H9 (cell line): ENCODE measurements at places on chromosomes 12 and 14.

DNA sequence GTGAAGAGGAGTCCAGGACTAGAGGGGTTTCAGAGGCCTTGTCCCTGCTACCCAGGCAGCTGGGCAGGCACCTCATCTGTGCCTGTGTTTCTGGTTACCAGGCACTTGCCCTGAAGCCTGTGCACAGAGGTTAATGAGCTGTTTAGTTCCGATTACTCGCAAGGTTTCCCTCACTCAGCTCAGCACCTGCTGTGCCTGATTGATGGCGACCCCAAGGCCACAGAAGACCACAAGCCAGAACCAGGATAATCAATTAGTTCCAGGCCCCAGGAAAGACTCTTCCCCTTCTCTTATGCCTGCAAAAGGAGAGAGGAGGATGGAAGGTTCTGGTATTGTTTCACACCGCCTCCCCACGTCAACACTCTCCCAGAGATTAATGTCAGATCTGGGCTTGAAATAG, 88.8 kb upstream of the NOS1 start:
- DNase-seq = no peak

DNA sequence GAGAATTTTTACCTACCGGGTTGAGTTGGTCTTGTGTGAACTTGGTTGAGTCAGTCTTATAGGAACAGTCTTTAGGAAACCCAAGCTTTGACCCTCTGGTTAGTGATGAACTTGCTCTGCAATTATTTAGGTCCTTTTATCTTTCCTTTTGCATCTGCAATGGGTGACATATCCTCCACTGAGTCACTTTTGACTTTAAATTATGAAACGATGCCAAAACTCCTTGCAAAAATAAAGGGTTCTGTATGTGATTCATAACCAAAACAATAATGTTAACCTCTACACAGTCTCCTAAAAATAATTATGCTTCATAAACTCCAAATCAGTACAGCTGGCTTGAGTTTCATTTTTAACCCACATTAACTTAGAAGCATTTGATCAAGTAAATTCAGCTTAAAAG, 979.4 kb downstream of the GALC start:
- no peak for DNase-seq

- DNase-seq = no peak
Observed at GRCh38 chr12:52358575-52359350, 8.5 kb downstream of the KRT85 start.

DNA sequence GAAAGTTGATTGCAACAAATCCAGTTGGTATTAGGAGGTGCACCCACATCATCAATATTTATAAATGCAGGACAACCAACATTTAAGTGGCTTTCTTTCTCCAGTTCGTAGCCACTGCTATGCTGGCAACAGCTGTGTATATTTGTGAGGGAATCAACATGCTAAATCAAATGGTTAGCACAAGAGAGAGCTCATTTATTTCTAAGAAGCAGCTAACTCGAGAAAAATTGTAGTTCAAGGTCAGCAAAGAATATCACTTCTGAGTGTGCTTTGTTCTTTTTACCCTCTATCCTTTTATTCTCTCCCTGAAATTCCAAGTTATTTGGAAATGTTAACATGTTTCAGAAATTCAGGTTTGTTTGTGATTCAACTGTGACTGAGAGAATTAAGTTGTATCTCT, 137.3 kb downstream of the NAV3 start:
- no peak for DNase-seq

- DNase-seq = peak; percentile 47
Observed at GRCh38 chr12:106643000-106643399, 60.2 kb downstream of the RFX4 start.

DNA sequence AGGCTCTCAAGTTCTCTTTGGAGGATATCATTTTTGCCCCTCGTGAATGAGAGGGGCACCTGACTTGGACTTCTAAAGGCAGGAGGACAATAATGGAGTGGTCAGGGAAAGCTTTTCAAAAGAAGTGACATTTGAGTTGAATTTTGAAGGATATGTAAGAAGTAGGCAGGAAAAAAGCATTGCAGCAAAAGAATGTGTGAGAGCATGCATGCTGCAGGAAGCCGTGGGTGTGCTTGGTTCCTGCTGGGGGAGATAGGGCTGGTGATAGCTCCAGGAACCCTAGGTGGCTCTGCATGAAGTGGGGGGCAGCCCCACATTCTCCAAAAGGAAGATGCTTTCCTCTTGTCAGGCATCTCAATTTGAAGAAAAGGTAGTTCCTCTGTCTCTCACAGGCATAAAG, 23.1 kb downstream of the ACVR1B start:
- no peak for DNase-seq

DNA sequence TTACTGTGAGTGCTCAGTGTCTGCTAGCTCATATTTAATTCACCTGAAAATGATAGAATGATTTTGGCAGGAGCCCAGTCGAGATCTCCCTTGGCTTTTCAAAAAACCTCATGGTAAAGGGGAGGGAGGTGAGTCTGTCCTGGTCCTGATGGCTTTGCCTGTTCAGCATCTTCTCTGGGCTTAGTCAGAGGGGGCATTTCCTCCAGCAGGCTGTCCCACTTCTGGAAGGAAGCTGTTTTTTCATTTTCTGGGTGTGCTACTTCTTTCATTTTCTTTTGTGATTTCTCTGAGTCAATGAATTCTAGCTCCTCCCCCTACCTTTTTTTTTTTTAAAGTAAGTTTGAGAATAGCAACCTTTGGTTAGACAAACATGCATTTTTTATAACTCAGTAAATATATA, 58.8 kb downstream of the TMX1 start:
- DNase-seq = no peak

- DNase-seq = no peak
Observed at GRCh38 chr12:109517619-109518018, 40.2 kb downstream of the UBE3B start.

- no peak for DNase-seq
Observed at GRCh38 chr12:88925454-88925853, 345.2 kb upstream of the KITLG start.

DNA sequence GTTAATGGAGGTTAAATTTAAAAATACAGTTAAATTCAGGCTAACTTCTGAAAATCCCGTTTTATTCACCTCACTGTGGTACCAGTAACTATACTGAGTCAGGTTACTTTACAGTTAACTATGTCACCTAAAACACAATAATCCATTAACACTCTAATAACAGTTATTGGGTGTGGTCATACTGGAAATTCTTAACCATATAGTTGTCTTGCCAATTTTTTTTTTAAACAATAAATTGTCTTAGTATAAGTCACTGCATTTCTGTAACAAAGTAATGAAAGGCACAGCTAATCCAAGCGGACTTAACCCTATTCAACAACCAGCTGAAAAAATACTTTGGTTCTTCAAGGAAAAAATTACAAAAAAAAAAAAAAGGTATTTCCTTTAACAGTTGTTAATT, 16.2 kb upstream of the PHLDA1 start:
- no peak for DNase-seq

GRCh38 chr14:24062216-24062980, 9.0 kb upstream of the CPNE6 start:
- DNase-seq = no peak

GRCh38 chr12:105799103-105799502, 339.7 kb downstream of the NUAK1 start:
- no peak for DNase-seq

DNA sequence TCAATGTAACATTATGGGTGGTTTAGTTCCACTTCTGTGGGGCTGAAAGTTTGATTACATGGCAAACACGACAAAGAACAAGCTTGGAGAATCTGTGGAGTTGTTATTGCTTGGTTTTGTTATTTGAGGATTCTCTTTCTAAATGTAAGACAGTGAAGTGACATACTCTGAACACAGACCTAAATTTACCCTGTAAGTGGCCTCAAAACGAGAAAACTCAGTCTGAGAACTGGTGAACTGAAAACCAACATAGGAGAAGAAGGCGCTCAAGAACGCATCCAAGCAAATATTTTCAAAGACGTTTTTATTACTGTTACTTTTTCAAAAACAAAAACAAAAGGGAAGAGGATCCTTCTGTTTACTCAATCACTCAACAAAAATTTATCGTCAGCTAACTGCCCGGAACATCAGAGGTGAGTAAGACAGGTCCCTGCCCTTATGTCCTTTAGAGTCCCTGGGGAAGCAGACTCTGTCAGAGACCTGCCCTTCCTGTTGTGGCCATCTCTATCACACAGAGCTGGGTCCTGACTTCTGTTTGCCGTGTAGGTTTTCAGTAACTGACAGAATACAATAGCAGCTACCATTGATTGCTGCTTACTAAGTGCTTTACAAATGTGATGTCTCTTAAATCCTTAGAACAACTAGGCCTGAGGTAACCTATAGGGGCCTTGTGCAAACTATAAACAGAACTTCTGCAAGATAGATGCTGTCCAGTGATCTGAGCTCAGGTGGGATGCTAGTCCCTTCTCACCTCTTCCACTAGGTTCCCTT, 79.3 kb upstream of the C12orf71 start:
- DNase-seq = no peak

GRCh38 chr14:31932675-31933074, 144.4 kb upstream of the ARHGAP5 start:
- no peak for DNase-seq

DNA sequence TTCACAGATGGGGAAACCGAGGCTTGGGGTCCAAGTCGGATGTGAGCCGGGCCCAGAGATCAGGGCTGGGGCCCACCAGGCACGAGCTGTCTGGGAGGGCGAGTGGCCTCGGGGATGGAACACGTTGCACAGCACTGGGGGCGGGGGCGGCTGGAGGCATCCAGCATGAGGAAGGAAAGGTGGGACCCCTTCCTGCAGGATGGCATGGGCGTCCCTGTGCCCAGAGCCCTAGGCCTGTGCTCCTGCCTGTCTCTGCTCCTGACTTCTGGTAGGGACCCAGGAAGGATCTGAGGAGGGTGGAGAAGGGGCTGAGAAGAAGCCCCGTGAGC, 183.4 kb downstream of the KIF26A start:
- no peak for DNase-seq

- DNase-seq = no peak
Observed at GRCh38 chr12:24709216-24709615, 239.7 kb downstream of the BCAT1 start.

- no peak for DNase-seq
Observed at GRCh38 chr12:124994437-124994975, 1.1 kb downstream of the BRI3BP start.

DNA sequence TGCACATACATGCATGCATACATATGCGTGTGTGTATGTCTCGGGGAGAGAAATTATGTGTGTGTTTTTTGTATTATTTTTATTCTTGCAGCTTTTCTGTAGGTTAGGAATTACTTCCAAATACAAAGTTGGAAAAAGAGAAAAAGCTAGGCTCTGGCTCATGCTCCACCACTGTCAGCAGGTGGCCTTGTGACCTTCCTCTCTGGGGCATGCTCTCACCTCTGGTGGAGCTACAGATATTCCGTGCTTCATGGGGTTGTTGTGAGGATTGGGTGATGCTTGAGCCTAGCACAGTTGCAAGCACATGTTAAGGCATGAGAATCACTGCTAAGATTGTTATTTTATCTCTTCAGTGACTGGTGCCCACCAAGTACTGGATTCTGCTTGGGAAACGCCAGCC, 6.7 kb upstream of the SERPINA6 start:
- DNase-seq = no peak

GRCh38 chr12:121279507-121279915, 17.0 kb downstream of the CAMKK2 start:
- DNase-seq = no peak

GRCh38 chr14:77582511-77582910, 33.9 kb downstream of the SPTLC2 start:
- DNase-seq = no peak

DNA sequence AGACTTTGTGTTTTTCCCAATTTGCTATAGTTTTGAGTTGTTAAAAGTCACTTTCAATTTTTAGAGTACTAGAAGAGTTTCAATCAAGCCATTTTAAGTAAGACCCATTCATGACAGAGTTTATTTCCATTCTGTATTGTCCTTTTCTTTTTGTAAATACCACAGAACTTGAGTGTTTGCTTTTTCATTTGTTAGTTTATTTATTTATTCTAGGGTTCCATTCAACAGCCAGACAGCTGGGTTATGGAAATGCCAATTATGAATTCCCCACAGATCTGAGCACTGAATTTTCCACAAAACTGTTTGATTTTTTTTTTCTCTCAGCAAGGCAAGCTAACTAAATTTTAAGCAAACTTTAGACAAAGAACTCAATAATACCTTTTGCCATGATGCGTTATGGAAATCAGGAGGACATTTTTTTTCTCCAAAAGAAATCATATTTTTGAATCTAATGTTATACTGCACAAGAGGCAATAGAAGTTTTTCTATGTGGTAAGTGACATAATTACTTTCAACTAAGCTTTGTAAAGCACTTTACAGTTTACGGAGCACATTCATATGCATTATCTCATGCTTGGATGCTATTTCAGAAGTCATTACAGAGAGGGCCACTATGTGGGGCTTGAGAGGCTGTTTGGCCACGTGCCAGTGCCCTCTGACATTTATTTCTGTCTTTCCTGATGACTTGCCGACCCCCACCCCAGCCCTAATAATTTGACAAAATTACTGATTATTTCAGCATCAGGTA, 181.5 kb downstream of the VRK1 start:
- DNase-seq = no peak

- DNase-seq = no peak
Observed at GRCh38 chr12:67428431-67428830, 159.3 kb downstream of the CAND1 start.

GRCh38 chr14:94051779-94052178, 25.6 kb downstream of the OTUB2 start:
- DNase-seq = peak; percentile 22

DNA sequence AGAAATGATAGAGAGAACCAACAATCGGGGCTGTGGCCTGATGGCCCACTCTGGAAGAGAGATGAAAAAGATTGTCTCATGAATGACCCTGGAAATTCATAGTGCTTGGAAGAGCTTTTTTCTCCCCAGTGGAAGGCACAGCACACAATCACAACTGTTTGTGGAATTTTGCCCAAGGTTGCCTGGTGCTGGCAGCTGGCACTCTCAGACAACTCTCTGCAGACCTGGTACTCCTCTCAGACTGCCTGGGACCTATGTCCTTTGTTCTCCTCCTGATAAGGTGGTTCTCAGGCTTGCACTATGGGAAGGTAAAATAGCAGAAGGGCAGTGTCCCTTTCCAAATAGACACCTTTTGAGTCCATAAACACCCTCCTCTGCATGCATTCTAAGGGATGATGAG, 144.1 kb upstream of the SEL1L start:
- no peak for DNase-seq

DNA sequence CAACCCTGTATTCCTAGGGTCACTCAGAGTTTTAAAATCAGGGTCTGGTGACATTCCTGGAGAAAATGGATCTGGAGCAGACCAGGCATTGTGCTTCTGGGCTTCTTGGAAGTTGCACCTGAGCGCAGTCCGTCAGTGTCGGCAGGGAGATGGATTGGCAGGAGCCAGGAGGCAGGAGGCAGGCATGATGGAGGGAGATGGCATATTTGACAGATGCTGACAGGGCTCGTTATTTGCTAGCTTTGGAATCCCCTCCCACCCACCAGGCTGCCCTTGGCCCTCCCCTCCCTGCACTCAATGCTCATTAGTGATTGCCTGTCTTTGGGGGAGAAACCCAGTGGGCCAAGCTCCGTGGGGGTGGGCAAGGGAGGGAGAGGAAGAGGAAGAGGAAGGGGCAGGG, 4.7 kb downstream of the CISTR start:
- DNase-seq = no peak

- DNase-seq = no peak
Observed at GRCh38 chr12:120532701-120533238, 1.4 kb upstream of the RNF10 start.
